Putamen (tissue), 1 donor: ENCODE measurements at places on chromosomes 16 and 17.

- no peak for DNase-seq
Measured at GRCh38 chr16:12239226-12239625, 262.7 kb downstream of the SNX29 start.

- no peak for DNase-seq
Measured at GRCh38 chr16:77589071-77589765, 133.1 kb upstream of the NUDT7 start.

DNA sequence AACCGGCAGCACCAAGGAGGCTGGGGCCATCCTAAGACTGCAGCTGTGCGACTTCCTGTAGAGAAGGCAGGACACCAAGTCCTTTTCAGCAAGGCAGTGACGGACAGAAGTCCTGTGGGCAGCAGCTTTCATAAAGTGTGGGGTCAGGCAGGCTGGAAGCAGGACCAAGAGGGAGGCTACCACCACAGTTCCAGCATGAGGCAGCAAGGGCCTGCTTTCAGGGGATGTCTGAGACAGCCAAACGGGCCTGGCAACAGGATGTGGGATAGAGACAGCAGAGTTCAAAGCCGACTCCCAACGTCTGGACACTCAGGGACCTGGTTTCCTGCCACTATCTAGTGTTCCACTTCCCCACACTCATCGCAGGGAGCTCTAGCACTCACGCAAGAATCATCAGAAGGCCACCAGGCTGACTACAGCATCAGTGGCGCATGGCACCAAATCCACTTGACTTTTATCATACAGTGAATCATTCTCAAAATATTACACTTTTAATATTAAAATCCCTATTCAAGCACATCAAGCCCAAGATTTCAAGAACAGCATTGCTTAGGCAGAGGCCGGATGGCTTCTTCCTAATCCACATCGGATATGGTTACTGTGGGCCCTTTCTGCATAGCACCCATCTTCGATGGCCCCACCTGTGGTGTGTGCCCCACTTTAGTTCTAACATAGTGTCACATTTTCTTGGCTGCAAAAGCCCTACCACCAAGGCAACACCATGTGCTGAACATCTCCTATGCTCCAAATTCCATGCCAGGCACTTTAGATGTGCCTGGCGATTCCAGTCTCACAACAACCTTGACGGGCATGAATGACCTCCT, 5.2 kb downstream of the USP7 start:
- DNase-seq = no peak

DNA sequence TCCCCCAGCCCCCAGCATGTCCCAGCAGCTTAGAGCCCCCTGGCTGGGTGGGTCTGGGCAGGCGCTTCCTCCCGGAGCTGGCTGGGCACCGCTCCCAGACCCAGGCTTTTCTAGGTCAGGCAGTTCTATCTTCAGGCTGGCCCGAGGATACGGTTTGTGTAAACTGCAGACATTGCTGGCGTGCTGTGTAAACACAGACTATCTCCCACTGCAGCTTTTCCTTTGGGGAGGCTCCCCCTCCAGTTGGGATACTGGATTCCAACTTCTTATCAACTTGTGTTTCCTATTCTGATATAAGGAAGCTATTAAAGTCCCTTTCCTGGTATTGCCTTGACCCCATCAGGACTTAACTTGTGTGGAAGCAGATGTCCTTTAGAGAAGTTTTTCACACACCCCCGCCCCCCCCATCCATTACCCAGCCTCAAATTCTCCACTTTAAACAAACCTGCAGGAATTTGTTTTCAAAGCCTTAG, 18.3 kb upstream of the GNA13 start:
- peak; percentile 36 for DNase-seq

GRCh38 chr17:56610321-56610720, 16.8 kb downstream of the NOG start:
- DNase-seq = no peak

DNA sequence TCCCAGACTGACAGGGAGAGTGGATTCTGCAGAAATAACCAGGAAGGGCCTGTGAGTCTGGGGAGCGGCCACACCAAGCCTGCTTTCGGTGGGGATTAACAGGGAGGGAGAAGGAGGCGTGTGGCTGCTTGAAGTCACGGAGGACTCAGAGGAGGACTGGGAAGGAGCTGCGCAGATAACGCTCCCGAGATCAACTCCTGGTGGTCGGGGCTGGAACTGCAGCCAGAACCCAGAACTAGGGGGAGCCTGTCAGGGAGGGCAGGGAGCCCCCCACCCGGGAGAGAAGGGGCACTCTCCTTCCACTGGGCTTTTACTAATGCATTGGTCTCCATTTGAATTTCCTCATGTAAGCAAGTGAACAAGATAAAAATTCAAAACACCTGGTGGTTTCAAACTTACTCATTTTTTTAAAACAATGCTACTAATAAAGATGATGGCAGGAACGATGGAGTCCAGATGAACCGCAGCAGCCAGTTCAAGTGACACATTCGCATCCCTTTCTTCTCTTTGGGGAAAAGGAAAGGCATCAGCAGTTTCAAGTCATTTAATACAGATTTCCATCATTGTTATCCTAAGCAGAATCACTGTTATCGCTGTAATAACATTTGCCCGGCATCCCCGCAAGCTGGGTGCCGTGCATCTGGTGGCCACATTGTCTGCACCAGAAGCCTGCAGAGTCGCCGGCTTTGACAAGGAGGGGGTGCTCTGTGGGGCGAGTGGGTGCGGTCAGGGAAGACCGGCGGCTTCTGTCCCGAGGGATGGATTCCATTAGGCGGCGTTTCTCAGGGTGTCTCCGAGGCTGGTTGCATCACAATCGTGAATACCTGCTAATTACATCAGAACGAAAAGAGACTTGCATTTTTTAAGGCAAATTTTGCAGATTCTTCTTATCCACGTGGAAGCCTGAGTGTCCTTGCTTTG, 183.0 kb downstream of the FOXL1 start:
- peak; percentile 51 for DNase-seq

- peak; percentile 56 for DNase-seq
Measured at GRCh38 chr16:66954097-66954659, 6.9 kb upstream of the CES3 start.

- DNase-seq = no peak
Measured at GRCh38 chr17:33284022-33284421, 9.1 kb downstream of the ASIC2 start.

GRCh38 chr16:85328676-85329058, 216.4 kb upstream of the CIBAR2 start:
- no peak for DNase-seq

GRCh38 chr17:39757931-39758873, 20.5 kb downstream of the GRB7 start:
- no peak for DNase-seq

DNA sequence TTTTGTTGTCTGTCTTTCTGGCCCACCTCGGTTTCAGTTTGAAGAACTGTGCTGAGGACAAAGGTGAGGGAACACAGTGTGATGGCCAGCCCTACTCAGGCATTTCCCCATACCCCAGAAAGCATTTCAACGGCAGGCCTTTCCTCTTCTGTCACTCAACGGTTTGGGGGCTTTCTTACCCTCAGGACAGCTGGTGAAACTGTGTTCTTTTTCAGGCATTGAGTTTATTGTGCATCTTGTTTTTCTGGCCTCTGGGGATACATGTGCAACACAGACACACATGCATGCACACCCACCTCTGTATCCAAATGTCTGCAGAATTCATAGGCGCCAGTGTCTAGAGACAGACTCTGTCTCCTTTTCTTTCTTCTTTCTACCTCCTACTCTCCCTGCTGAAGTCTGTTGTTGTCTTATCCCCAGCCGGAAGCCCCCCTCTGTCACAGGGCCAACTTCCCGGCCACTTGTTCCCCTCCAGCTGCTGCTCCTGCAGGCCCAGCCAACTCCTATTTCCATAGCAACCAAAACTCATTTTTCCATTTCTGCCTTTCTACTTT, 17.0 kb downstream of the CHD9 start:
- peak; percentile 40 for DNase-seq

DNA sequence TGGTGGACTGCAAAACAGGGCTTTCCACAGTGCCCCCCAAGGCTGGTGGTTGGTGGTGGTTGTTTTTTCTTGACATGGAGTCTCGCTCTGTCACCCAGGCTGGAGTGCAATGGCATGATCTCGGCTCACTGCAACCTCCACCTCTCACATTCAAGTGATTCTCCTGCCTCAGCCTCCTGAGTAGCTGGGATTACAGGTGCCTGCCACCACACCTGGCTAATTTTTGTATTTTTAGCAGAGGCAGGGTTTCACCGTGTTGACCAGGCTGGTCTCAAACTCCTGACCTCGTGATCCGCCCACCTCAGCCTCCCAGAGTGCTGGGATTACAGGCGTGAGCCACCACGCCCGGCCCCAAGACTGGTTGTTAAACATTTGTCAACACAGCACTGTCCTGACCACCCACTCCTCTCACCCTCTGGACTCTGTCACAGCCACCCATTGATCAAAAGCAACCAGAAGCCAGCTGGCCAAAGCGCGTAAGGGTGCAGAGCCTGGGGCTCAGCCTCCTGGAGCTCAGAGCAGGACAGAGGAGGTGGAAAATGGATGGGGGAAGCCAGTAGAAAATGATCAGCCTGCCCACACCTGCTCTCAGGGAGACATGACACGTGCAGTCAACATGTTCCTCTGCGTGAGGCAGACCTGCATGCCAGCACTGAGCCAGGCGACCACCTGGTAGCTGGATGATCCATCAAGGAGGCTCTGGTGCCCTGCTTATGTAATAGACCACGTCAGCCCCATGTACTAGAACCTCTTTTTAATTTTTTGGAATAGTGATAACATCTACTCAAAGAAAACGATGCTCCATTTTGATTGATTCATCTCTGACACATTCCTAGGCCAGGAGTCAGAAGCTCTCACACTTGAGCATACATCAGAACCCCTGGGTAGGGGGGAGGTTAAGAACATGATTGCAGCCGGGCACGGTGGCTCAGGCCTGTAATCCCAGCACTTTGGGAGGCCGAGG, 14.8 kb upstream of the OSGIN1 start:
- DNase-seq = no peak

DNA sequence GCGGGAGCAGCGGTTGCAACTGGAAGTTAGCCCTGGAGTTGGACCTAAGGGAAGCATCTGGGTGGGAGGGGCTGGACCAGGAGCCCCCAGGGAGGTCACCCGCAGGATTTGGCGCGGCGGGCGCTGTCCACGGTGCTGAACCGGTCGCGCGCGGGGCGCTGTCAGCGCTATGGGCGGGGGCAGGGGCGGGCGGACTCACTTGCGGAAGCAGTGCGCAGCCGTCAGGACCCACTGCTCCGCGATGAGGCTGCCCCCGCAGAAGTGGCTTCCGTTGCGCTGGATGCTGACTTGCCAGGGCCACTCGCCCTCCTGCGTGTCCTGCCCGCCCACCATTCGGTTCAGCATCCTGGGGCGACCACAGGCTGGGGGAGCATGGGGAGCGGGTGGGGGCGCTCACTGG, 4.5 kb downstream of the PRSS27 start:
- peak; percentile 27 for DNase-seq

DNA sequence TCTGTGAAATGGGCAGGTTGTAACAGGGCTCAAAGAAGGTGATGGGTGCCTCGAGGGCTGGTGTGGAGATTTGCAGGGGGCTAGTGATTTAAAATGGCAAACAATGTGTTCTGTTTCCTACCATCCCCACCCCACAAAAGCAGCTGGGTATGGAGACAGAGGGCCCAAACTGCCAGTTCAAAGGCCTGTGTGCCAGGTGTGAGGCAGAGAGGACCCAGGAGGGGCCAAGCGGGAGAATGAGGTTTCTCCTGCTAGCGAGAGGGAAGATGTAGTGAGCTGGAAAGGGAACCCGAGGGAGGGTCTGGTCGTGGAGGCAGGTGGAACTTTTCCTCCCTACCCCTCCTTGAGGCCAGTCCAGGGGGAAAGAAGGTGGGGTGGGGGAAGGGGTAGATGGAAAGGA, 39.4 kb downstream of the LAT start:
- DNase-seq = no peak

GRCh38 chr16:58021661-58022551, 3.6 kb upstream of the MMP15 start:
- DNase-seq = no peak

- DNase-seq = no peak
Measured at GRCh38 chr16:6204945-6205344, 1107.3 kb upstream of the EEF2KMT start.

DNA sequence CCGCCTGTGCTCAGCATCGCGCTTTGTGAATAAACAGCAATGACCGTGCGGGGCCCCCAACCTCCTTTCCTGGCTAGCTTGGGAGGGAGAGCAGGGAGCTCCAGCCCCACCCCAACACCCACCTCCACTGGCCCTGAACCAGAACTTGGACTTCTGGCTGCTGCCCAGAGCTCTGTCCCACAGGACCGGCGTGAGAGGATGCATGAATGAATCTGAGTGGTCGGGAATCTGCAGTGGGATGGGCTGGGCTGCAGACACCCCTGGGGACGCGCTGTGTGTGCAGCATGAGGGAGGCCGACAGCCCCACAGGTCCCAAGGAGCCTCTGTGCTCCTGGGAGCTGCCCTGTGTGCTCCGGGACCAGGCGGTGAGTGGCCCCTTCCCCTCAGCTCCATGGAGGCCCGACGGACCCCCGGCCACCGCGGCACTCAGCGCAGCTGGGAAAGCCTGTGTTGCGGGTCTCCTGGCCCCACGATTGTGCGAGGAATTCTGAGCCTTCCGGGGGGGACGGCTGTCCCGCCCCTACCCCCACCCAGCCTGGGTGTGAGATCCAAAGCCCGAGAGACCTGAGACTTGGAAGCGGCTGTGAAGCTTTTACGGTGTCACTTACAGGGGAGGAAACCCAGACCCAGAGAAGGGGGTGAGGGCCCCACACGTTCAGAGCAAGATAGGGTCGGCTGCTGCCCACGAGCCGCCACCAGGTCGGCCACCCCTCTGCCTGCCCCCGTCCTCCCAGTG, 5.4 kb downstream of the PIEZO1 start:
- no peak for DNase-seq

DNA sequence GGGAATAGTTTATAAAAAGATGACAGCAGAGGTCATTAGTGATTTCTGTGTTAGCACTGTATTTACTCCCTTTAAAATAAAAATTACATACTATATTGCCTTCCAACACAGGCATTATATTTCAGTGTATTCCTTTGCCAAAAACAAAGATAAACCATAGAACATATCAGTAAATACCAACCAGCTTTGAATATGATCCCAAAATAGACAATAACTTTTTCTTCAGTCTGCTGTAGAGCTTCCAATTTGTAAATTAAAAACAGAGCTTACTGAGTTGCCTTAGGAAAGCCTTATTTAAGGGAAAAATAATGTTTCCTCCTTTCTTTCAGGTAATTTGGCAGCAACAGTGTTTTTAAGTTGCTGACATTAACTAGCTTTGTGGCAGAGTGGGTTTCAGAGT, 352.1 kb upstream of the TBX2 start:
- DNase-seq = no peak

DNA sequence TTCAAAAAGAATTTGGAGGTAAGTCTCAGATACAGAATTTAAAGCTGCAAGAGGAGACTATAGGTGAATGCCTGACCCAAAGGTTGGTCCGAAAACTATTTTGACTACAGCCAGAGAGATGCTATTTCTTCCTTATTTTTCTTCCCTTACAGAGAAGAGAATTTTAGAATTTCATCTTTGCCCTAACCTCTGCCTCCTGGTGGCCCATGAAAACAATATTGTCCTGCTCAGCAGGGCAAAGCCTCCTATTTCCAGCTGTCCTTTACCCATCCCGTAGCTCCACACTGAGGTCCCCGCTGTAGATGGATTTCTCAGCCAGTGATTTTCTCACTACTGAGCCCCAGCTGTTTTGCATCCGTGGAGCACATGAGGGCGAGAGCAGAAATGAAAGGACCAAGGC, 24.6 kb downstream of the HOXB1 start:
- no peak for DNase-seq

- no peak for DNase-seq
Measured at GRCh38 chr16:83972256-83973008, 4.4 kb downstream of the NECAB2 start.

- DNase-seq = no peak
Measured at GRCh38 chr16:10862438-10862837, 14.6 kb upstream of the CIITA start.
